ENCODE measurements at places on chromosomes 5 and 9. TPM values are rescaled to one million over a fixed set of nuclear protein-coding genes. Genes with fewer than 3 reads are reported as not detected.

SPINK4 gene
- total RNA-seq, result not detected

GFI1B gene
- not detected for total RNA-seq

PGM5 gene
- 0.43 TPM for total RNA-seq

WDR38 gene
- total RNA-seq, result not detected

DNA sequence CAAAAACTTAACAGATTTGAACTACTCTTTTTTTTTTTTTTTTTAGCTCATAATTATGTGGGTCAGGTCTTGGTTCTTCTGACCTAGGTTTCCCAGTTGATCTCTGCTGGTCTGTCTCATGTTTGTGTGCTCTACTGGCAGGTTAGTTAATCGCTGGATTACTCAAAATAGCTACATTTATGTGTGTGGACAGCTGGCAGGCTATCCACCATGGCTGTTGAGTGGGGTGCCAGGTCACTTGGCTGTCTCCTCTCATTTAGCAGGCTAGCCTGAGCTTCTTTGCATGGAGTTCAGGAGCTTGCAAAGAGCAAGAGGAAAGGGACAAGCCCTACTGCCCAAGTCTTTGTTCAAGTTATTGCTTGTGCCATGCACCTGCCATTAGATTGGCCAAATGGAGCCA is 9.3 kb downstream of the ADCY2 start:
- DNase-seq, result no peak

GRCh38 chr9:78297672-78297961 is 692 bp downstream of the PSAT1 start:
- no peak for DNase-seq

DNA sequence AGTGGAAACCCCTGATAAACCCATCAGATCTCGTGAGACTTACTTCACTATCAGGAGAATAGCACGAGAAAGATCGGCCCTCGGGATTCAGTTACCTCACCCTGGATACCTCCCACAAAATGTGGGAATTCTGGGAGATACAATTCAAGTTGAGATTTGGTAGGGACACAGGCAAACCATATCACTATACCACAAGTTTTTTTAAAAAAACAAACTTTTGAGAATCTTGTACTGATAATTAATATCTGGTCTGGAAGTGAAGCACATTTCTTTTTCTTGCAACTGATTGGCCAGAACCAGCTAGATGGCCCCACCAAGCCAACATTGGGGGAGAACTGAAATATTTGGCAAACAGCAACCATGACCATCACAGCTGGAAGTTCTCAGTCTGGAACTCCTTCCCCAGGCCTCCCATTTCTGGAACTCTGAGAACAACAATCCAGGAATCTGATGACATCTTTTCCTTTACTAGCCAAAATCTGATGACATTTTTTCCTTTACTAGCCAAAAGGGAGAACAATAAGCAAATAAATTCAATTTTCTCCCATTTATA is 51.8 kb upstream of the CDKN2B start:
- DNase-seq, result no peak

- DNase-seq, result no peak
Observed at GRCh38 chr9:16155878-16156277, 603.0 kb downstream of the CCDC171 start.

Measured in neural crest cell (in vitro differentiated cells).